ENCODE measurements at places on chromosomes 16 and 17.

GRCh38 chr17:72284806-72285205, 164.0 kb downstream of the SOX9 start:
- DNase-seq, result no peak

DNA sequence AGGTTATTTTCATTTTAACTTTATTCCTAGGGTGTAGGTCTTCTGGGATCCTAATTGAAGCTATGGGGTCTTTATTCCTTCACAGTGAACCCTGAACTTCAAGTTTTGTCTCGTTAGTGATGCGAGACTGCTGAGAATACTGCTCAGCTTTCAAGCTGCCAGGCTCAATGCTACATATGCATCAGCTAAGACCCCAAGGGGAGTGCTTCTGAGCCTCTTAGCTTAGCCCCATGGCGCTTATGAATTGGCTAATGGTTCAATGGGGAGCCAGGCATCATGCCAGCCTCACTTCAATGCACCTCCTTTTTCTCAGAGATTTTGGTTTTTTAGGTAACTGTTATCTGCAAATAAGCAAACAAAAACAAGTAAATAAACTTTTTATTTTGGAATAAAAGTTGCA, 94.1 kb upstream of the SIAH1 start:
- DNase-seq, result no peak

GRCh38 chr16:19410435-19411171, 7.1 kb upstream of the TMC5 start:
- DNase-seq, result no peak

DNA sequence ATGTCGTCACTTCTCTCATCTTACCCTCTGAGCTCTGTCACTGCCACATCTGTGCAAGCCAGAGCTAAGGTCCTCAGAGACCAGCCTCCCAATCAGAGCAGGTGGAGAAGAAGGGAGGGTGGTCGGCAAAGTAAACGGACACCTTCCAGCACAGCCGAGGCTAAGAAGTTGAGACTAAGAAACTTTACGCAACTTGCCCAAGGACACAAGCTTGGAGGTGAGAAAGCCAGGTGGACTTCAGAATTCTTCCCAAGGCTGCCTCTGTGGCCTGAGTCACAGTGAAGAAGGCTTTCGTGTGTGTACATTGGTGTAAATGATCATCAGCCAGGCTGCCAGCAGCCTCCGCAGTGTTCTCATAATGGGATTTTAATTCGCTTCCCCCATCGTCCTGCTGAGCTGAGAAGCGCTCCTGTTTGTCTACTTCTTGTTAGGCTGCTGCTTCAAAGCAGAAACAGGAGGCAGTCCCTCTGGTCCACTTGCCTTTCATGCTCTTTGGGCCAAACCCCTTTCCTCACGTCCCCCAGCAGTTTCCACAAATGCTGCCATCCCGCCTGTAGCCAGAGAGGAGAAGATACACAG, 125.0 kb upstream of the RPL38 start:
- DNase-seq, result no peak

DNA sequence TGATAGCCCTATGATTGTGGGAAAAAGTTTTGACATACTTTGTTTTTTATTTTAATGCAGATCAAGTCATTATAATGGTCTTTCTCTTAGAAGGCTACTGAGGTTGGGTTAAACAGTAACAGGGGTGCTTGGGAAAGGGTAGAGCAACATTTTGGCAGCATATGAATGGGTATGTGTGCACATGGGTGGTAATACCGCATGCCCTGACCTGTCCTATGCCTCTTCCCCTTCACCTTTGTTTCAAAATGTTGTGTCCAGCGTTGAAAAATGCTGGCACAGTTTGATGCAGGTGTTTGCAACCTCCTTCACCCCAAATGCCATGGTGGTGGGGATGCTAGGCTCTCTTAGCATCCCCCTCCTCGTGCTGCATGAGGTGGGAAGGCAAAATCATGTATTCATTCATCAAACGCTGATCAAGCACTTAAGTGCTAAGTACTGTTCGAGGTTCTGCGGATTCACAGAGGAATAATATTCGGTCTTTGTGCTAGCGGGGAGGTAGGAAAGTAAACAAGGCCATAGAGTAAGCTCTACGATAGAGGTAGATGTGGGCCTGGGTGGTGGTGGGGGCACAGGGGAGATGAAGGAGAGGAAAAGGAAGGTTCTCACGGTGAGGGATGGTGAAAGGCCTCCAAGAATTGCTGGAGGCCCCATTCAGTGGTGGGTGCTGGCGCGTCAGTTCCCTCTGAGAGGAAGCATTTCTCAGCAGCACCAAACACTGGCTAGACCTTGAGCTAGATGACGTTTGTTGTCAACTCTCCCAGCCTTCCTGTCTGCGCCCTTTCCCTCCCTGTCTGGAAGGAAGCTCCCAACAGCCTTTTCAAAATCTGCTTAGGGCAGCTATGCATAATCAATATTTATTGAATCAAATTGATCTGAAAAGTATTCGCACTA, 13.3 kb upstream of the MARCHF10 start:
- DNase-seq, result no peak

DNA sequence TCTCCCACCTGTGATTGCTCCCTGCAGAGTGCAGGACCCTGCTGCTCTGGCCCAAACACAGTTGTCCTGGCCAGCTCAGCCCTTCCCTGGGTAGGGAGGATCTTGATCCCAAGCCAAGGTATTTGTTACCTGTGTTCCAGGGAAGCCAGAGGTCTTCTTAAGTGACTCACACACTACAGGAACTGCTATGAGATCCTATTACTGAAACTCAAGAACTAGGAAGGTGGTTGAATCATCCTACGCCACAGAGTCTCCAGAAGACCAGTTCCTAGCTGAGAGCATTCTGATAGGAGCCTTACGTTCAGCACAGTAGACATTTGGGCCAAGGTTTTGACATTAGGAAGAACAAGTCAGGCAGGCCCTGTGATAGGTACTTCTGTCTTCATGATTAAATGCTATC, 12.0 kb downstream of the CHST6 start:
- no peak for DNase-seq

DNA sequence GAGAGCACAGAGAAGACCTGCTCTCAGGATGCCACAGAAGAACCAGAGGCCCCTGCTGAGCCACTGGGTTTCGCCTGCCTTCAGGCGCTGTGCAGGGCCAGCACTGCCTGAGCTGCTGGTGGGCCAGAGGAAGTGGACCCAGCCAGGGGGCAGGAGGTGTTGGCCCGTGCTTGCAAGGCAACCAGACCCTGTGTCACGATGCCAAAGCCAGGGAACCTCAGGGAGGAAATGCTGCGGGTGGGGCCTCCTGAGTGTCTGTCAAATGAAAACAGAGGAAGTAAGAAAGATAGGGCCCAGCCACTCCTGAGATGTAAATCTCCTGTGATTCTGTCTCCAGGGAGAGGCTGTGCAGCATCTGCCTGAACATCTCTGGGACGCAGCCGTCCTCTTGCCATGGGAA, 58.1 kb upstream of the ADORA2B start:
- no peak for DNase-seq

GRCh38 chr16:73891129-73891542, 405.5 kb upstream of the PSMD7 start:
- DNase-seq, result peak; percentile 2

- peak; percentile 57 for DNase-seq
These were observed 21.4 kb downstream of the MPRIP start for GRCh38 chr17:17063546-17064122.

DNA sequence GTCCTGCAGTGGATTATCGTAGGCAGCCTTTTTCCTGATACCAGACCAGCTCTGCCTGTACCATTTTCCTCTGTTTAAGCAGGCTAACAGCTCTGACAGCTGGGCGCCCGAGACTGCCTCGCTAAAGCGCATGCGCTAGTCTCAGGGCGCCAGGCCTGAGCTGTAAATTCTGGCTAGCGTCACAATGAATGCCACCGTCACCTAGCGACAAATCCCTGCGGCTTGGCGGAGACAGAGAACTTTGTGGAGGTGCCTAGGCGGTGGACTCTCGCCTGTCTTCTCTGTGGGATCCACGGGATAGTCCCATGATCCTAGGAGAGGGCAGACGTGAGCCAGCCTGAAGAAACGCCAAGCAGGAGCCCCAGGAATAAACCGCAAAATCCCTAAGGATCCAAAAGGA, 573.9 kb downstream of the KCNJ18 start:
- DNase-seq, result no peak

DNA sequence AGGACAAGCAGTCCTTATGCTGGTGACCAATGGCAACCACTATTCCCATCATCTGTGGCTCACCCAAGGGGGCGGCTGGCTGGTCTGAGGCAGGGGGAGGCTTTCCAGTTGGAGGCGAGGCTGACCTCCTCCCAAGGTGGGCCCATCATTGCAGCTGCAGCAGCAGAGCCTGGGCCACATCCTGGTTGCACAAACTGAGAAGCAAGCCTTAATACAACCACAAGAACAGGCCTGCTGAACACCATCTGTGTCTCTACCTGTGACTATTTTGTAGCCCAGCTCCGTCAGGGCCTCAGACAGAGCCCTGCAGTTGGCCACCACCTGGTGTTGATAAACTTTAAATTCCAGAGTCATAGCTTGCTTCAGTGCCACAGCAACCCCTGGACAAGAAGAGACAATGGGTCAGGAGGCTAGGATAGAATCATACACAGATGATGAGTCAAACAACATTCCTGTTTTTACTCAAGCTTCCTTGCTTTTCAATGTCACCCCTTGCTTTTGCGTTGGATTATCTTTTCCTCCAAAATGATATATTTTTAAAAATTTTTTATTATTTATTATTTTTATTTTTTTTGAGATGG, 17.9 kb downstream of the SMCR8 start:
- DNase-seq, result peak; percentile 51

GRCh38 chr17:56393156-56393555, 200.3 kb upstream of the NOG start:
- no peak for DNase-seq

- DNase-seq, result no peak
These were observed 368.1 kb downstream of the C16orf95 start for GRCh38 chr16:86949116-86949515.

DNA sequence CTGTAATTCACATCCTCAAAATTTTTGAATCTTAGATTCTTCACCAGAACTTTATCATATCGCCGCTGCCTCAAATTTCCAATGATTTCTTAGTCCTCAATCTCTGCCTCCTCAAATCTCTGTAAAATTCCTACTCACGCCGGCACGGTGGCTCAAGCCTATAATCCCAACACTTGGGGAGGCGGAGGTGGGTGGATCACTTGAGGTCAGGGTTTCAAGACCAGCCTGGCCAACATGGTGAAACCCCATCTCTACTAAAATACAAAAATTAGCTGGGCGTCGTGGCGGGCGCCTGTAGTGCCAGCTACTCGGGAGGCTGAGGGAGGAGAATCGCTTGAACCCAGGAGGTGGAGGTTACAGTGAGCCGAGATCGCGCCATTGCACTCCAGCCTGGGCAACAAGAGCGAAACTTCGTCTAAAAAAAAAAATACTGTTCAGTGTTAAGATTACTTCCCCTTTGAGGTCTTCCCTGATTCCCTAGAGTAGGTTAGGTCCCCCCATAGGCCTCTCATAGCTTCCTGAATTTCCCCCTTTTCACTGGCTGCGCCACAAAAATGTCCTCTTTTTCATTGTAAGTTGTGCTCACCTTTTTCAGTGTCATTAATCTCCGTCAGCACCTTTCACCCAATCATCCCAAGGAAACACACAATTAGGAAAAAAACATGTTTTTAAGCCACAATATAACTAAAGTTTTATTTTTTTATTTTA, 919 bp upstream of the CBX1 start:
- DNase-seq, result no peak

GRCh38 chr16:84699147-84699711, 571 bp upstream of the USP10 start:
- DNase-seq, result no peak

DNA sequence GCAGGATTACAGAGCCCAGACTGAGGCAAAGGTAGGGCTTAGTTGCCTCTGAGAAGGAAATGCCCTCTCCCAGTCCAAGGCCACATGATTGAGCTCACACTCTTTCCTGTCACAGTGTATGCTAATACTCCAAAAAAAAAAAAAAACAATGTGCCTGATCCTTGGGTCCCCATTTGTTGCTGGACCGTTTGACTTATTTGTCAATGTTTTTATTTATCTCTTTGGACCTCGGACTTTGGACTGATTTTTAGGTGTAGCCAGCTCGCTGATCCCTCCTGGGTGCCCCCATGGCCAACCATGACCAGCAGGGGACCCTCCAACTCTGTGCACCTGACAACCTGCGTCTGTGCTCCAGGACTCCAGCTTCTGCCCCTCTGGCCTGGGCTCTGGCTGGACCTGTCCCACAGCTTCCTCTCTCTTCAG, 622 bp upstream of the CCL16 start:
- no peak for DNase-seq

DNA sequence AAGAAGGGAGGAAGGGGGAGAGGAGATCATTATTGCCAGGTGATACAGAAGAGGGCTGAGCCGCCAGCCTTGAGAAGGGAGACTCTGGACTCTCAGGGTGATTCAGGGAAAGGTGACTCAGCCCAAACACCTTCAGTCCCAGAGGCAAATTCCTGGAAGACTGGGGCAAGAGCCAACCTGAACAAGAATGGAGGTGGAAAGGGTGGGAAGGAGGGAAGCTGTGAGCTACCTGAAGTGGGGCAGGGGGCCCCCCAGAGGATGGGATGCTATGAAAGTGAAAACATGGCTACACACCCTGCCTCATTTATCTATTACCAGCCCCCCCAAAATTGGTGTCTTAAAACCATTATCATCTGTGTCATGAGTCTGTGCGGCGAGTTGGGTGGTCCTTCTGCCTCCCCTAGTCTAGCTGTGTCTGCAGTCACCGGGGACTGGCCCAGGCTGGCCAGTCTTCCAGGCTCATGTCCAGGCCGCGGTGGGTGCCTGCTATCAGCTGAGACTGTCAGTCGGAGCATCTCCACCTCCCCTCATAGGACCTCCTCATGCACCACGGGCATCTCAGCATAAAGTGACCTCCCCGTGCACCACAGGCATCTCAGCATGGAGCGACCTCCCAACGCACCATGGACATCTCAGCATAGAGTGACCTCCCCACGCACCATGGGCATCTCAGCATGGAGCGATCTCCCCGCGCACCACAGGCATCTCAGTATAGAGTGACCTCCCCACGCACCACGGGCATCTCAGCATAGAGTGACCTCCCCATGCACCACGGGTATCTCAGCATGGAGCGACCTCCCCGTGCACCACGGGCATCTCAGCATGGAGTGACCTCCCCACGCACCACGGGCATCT, 3.2 kb upstream of the SLC47A2 start:
- no peak for DNase-seq

- DNase-seq, result no peak
These were observed 19.1 kb downstream of the CRAMP1 start for GRCh38 chr16:1631230-1631629.

- no peak for DNase-seq
These were observed 11.1 kb downstream of the PTRH2 start for GRCh38 chr17:59695945-59696681.

- no peak for DNase-seq
These were observed 712 bp downstream of the TMEM256 start for GRCh38 chr17:7403043-7403726.
